ENCODE measurements at places on chromosomes 11 and 22.

DNA sequence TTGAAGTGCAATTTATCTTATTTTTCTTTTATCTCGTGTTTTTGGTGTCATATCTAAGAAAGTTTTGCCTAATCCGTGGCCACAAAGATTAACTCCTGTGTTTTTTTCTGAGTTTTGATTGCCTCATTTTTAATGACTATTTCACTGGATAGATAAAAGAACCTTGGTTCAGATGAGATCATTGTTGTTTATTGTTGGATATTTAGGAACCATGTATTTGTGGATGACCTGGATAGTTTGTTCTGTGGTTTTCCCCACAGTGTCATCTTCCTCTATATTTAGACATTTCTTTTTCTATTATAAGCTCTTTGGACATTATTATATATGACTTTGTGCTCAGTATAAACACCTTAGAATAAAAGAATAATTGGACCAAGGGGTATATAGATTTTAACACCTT, 37.2 kb downstream of the PPP6R3 start:
- no peak for DNase-seq

DNA sequence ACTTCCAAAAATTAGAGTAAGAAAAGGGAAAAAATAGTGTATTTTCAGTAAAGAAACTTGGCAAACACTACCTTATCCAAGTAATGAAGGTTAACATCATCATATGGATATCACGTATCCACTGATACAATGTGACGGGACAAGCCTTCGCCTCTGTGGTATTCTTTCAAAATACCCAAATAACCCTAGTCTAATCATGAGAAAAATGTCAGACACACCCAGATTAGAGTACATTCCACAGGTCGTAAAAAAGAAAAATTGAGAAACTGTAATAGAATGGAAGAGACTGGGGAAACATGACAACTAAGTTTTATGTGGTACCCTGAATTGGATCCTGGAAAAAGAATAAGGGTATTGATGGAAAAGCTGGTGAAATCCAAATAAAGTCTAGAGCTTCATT, 48.9 kb downstream of the NARS2 start:
- DNase-seq, result no peak

DNA sequence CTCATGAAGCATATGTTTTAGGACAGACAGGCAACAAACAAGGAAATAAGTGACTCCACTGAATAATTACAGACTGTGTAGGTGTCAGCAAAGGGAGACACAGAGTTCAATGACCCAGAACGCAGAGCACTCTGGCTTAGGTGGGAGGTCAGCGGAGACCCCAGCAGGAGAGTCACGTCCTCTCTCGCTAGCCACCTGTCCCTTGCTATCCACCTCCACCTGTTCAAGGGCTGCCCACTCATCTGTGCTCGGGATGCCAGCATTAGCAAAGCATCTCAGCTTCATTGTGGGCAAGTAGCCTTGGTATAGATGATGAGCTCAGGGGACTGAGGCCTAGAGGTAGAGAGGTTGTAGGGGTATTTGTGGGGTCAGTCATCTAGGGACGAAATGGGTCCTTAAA, 21.8 kb upstream of the ATXN10 start:
- DNase-seq, result no peak

GRCh38 chr11:75272391-75272790, 31.8 kb downstream of the TPBGL start:
- DNase-seq, result no peak

GRCh38 chr22:22941831-22942510, 54.4 kb downstream of the IGLL5 start:
- DNase-seq, result no peak

GRCh38 chr11:68266121-68266891, 5.5 kb downstream of the C11orf24 start:
- DNase-seq, result no peak

DNA sequence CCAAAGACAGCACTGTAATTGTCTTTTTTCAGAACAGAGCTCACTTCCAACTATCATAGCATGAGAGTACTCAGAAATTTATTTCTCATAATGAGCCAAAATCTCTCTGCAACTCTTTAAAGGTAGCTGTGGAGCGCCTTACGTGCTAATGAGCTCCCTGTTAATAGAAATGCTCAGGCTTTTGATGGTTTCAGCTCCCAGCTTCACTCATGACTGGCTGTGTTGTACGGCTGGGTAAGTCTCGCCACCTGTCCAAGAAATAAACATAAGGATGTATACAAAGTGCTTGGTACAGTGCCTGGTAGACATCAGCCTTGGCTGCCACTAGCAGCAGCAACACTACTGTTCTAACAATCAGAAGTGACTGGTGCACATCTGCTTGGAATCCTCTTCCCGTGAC, 109.4 kb downstream of the LDLRAD3 start:
- no peak for DNase-seq

DNA sequence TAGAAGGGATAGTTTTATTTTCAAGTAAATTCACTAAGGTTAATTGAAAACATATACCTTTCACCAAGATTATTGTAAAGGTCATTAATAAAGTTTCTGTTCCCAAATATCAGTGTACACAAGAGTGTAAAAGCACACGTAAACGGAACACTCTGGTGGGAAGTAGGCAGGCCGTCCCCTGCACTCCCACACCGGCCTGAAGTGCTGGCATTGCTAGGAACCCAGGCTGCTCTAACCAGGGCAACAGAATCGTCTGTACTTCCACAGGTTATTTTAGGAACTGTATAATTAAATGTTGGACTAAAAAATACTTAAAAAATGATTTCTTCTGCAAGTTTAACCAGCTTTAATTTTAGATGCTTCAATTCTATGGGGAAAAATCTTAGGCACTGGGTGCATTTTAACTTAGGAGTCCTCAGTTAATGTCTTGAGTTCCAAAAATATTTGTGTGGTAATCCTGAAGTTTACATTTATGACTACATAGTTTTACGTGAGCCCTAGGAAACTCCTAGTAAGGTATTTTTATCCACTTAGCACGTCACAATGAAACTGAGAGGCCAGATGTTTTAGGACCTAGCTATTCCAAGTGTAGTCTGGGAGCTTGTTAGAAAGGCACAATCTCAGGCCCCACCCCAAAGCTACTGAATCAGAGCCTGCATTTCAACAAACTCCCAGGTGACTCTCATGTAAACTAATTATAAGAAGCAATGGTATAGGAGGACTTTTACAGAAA, 31.2 kb downstream of the KMT5B start:
- DNase-seq, result no peak

- DNase-seq, result no peak
Observed at GRCh38 chr22:27639248-27640086, 162.1 kb downstream of the MN1 start.

GRCh38 chr22:20637750-20638506, 130.5 kb downstream of the MED15 start:
- DNase-seq, result no peak

DNA sequence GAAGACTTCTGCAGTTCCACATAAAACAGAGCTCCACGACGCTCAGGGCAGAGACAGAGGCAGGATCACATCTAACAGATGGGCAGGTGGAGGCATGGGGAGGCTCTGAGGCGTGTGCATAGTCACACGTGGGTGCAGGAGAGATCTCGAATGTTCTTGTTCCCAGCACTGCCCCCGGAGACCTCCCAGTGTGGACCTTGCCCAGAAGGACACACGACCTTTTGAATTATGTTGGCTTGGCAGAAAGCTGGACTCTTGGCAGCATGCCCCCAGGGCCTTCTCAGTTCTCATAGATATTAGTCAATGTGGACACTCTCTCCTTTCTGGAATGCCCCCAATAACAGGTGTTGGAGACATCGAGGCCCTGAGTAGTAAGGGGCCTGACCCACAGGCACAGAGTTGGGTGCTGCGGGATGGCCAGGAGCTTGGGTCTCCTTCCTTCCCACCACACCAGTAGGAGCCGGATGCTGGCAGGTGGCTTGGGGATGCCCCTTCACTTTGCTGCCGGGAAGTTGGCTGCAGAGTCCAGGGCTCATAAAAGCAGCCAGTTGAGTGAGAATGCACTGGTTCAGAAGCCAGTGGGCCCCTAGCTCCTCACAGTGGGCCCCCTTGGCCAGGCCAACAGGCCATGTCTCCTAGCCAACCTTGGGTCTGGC, 12.1 kb downstream of the MYEOV start:
- no peak for DNase-seq

GRCh38 chr11:126410649-126411048, 55.2 kb downstream of the ST3GAL4 start:
- DNase-seq, result no peak

DNA sequence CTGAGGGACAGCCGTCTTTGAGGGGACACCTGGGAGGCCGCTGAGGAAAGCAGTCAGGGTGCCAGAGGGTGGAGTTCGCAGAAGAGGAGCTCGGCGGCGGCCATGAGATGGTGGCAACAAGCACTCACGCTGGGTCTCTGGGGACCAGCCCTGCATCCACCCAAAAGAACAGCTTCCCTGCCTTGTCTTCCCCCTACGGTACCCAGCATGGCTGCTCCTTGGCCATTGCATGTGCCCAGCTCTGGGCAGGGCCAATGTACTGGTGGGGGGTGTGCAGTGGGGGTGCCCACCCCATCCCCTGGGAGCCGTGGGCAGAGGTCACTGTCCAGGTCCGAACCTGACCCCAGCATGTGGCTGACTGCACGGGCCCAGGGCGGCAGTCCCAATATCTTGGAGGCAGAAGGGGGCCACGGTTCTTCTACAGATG, 42.3 kb downstream of the OSBPL5 start:
- no peak for DNase-seq

DNA sequence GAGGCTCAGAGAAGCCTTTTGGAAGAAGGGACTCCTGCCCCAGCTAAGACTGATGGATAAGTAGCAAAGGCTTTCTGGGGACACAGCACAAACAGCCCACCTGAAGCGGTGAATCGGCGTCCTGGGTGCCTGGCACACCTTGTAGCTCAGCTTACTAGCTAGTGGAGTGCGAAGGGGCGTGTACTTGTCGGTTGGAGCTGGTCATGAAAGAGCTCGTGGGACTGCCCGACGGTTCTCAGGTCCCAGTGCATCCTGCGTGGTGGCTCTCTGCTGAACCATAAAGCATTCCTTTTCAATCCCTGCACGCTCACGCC, 690 bp upstream of the UVRAG start:
- no peak for DNase-seq

- no peak for DNase-seq
Observed at GRCh38 chr11:44305470-44306051, 4.4 kb downstream of the ALX4 start.

DNA sequence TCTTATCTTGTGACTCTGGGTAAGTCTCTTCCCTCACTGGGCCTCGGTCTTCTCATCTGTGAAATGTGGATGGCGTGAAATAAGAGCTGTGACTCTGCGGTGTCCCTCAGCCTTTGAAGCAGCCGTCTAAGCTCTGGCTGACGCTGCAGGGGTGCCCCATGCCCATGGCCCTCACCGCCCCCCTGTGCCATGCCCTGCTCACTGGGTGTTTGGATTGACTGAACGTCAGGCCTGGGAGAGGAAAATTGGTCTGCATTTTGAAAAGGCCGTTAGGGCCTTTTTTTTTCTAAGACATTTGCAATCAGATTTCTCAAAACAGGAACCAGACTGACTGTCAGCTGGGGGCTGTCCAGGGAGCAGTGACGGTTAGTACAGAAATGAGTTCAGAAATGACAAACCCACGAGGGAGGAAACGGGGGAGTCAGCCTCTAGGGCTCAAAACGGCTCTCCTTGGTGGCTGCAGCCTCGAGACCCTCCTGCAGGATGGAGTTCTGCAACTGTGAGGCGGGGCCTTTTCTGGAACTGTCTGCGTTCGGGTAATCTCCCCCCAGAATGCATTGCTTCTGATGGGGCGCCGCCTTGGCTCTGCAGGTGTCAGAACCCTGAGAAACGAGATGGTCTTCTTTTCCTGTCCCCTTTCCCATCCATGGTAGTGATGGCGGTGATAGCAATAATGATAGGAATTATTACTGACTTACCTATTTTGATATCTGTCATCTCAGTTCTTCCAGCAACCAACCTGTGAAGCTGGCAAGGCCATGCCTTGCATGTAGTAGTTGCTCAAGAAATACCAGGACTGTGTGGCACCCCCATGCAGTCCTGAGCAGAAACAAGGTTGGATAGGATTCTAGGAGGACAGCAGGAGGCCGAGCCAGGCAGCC, 2.0 kb downstream of the GRK2 start:
- DNase-seq, result peak; percentile 60

DNA sequence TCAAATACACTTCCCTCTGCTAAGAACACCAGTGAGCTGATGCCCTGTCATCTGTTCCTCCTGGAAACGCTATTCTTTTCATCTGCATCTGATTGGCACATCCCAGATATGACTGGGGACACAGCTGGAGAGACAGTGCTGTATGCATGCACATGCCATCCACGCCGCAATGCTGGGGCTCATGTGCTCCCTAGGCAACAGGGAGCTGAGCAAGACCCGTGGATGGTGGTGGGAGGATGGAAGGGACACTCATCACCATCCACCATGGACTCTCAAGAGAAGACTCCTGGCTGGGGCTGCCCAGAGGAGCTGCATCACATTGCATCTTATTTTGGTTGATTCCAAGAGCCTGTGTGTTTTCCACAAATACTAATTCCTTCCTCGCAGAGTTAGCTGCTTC, 534.9 kb downstream of the OPCML start:
- DNase-seq, result no peak

Measured in CD4-positive, alpha-beta memory T cell (primary cell).